Hematopoietic multipotent progenitor cell treated with erythropoietin and hydrocortisone succinate and interleukin-3 and kit ligand, for 17 days (in vitro differentiated cells): ENCODE measurements at places on chromosomes 6 and 20.

- no peak for DNase-seq
These were observed 79.9 kb downstream of the TOX2 start for GRCh38 chr20:43994486-43995100.

DNA sequence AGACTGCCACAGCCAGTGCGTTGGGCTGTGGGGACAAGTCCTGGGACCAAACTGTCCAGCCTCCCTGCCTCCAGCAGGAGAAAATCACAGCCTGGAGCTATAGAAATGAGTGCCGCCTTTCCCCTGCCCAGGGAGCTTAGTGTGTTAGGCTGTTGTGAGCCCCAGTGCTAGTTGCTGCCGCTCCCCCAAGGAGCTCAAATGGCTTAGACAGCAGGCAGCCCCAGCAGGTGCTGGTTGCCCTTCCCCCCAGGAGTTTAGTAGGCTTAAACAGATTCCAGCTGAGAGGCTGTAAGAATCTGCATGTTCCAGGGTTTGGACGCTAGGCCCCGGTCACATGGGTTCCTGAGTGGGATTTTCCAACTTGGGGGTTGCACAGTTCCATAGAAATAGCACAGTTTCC is 27.2 kb upstream of the HMGN3 start:
- DNase-seq, result no peak

DNA sequence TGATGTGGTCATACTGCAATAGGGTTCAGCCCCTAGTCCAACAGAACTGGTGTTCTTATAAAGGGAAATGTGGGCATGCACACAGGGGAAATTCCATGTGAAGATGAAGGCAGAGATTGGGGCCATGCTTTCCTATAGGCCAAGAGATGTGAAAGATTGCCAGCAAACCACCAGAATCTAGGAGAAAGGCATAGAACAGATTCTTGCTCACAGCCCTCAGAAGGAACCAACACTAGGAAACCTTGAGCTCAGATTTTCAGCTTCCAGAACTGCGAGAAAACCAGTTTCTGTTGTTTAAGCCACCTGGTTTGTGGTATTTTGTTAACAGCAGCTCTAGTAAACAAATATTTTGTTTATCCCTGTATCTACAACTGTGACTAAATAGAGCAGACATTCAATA is 197.6 kb upstream of the CITED2 start:
- no peak for DNase-seq

DNA sequence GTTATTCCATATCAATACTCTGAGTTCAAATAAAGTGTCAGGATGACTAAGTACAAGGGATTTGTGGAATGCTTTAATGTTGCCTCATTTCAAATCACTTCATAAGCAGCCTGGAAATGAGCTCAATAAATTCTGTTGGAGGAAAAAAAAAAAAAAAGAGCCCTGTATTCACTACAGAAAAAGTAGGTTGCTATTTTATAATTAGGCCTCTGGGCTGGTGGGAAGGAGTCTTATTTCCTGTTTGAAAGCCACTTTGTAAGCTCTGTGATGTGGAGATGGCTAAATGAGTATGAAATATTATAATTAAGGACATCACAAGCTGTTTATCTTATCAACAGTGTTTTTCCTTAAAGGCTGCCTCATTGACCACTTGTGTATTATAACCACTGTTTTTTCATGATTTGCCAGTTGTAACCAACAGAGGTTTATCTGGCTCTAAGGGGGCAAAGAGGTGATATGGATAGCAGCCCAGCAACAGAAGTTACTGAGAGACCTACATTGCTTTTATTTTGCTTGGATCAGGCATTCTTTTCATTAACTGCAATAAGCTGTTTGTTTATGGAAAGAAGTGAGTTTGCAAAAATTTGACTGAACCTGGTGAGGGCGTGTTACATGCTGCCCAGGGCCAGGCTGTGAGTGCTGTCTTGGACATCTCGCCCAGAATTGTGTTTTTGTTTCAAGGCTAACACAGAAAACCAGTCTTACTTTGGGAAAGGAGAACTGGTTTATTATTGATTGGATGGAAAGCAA is 563.3 kb upstream of the MAP3K7 start:
- no peak for DNase-seq

DNA sequence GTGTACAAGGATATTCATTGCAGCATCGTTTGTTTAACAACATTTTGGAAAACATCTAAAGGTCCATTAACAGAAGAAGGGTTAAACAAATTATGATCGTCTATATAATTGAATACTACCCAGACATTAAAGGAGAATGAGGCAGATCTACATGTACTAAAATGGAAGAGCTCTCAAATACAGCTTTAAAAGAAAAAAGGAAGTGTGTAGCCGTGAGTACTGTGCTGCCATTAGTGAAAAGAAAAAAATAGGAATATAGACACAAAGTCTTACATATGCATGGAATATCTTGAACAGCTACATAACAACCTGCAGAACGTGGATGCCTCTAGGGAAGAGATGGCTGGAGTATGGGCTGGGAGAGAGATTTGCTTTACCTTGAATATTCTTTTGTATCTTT is 37.9 kb downstream of the PRDM1 start:
- no peak for DNase-seq

GRCh38 chr6:155311583-155311982 is 2.7 kb downstream of the TFB1M start:
- no peak for DNase-seq

DNA sequence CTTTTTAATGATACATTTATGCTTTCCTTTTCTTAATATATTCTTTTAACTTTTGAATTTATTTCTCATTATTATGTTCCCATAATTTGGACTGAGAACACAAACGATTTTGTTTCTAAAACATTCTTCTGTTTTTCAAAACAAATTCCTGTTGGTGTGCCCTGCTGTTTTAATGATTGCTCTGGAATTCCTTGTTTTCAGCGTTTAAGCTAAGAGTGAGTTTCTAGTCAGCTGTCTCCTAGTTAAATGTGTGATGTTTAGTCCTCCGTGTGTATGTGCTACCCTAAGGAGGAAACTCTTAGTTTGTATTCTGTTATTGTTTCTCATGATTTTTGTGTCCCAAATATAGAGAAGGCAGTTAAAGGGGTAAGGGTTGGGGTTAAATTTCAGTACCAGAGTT is 306.1 kb upstream of the RGS17 start:
- no peak for DNase-seq

GRCh38 chr6:89368107-89368506 is 15.6 kb upstream of the UBE2J1 start:
- DNase-seq, result peak; percentile 65

GRCh38 chr6:142857796-142858555 is 87.0 kb downstream of the HIVEP2 start:
- DNase-seq, result no peak

DNA sequence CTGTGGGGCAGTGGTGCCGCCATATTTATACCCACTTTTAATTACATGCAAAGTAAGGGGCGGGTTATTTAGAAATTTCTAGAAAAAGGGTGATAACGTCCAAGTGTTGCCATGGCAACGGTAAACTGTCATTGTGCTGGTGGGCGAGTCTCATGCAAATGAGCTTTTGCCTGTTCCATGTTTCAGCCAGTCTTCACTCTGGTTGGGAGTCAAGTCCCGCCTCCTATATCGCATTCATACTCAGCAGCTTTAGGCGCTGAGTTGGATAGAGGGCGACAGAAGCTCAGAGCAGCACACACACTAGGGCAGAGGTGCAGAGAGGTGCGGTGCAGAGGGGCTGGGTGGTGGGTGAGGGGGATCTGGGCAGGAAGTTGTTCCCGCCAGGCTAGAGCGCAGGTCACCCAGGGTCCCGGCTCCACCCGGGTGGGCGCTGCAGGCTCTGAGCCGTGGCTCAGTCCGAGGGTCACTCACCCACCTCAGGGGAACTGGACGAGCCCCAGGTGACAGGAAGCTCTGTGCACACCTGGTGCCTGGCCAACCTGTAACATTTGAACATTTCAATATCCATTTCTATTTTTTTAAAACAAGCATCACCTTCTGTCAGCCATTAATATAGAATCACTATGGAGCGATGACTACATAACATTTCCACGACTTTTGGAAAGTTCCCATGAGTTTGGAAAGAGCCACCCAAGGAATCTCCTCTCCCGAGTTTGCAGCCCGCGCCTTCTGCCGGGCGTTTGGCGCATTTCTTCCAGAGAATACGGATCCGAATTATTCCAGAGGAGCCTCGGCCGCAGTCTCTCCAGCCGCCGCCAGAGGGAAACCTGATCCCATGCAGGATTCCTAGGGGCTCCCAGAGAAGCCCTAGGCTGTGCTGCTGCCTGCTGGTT is 89.1 kb upstream of the PHACTR3 start:
- DNase-seq, result no peak

DNA sequence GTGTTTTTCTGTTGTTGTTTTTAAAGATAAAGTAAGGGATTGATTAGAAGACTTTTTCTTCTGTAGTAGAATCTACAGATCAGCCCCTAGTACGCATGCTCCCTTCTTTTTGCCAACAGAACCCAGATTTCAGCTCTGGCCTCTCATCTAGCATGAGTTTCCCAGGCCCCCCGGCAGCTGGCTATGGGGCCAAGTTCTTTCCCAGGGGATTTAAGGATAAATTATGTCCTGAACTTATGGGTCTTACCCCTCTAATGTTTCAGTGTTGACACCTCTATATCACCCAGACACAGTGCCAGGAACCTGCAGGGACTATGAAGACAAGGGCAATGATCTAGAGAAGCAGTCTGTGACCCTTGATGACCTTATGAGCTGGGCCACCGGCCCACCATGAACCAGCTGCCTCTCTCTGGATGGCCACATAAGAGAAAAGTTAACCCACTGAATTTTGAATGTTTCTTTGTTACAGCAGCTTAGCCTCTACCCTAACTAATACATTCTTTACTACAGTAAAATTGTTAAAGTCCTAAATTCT is 150.5 kb downstream of the UNC5CL start:
- no peak for DNase-seq

- no peak for DNase-seq
These were observed 10.9 kb downstream of the ACSS1 start for GRCh38 chr20:25046736-25047666.

DNA sequence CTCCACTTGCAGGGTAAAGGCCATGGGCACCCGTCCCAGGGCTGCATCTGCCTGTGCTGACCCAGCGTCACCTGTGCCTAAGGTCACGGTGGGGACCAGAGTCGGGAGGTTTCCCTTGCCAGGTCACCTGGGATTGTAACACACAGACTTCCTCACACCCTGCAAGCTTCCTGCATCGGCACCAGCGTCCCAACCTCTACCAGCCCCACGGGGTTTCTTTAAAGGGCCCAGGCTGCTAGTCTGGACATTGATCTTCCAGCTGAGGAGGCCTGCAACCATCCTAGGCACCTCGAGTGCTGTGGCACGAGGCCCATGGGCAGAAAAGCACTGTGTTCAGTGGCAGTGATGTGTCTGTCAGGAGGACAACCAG is 12.6 kb downstream of the ACSS1 start:
- DNase-seq, result no peak

DNA sequence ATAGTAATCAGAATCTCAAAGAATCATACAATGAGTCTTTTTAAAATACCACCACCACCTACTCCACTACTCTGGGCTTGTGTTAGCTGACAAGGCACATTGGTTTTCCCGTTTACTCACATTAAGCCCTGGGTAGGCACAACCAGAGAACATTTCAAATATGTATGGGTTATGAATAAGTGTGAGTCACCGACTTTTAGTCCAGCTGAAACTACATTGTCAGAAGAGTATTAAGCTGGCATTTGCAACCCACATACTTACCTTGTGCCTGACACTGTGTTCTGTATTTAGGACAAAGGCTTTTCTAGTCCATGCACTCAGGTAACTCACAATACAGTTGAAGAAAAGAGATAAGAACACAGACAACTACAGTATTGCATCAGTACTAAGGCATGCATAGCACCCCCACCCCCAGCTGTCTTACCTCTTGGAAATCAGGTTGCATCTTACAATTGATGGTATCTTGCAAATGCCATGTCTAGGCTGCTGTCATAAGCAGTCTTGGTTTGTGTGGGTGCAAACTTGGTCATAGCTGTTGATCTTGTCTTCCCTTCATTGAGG is 40.3 kb upstream of the AHI1 start:
- DNase-seq, result no peak

GRCh38 chr6:11536795-11537194 is 754 bp upstream of the TMEM170B start:
- no peak for DNase-seq

GRCh38 chr6:116666869-116667268 is 1.7 kb downstream of the ZUP1 start:
- DNase-seq, result peak; percentile 57

GRCh38 chr6:5569491-5569890 is 308.2 kb downstream of the FARS2 start:
- DNase-seq, result no peak

DNA sequence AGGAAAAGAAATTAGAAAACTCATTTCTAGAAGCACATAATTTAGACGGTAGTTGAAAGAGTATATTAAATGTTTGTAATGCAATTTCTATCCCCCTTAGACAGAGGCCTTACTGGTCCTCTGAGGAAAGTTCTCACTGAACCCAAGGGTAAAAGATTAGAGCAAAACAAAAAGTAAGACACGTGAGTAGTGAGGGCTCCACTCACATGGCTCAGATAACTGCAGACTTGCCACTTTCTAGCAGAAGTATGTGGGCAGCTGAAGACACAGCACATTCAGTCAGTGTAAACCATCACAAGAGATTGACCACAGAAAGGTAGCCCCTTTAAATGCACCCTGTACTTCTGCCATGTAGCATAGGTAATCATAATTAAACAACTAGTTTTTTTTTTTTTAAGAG is 193.8 kb downstream of the BTBD9 start:
- DNase-seq, result no peak

GRCh38 chr20:25233016-25233772 is 14.7 kb upstream of the PYGB start:
- DNase-seq, result no peak

DNA sequence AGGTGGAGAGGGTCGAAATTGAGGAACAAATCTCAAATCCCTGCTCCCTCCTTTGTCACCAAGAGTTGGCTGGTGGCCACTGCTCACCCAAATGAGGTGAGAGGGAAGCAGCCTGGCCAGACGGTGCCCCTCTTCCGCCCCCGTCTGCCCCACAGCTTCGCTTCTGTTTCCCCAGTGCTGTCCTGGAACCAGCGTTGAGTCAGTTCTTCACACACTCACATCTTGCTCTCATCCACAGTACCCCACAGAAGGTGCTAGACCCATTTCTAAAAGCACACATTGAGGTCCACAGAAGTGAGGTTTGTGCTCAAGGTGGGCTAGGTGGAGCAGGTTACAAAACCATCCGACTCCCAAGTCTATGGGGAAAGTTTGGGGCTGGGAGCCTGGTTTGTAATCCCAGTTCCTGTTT is 3.8 kb downstream of the CEBPB start:
- no peak for DNase-seq

DNA sequence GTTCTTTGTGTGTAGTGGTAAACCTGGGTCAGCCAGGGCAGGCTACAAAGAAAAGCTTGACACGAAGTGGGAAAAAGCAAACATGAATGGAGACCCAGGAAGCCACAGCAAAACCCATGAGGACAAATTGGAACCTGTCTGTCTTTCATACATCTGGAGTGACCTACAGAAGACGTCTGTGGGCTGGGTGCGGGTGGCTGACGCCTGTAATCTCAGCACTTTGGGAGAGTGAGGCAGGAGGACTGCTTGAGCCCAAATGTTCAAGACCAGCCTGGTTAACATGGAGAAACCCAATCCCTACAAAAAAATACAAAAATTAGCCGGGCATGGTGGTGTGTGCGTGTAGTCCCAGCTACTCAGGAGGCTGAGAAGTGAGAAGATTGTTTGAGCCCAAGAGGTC is 114.8 kb downstream of the PRND start:
- no peak for DNase-seq

- DNase-seq, result no peak
These were observed 57.1 kb upstream of the RBM24 start for GRCh38 chr6:17224056-17224455.

- DNase-seq, result no peak
These were observed 54.1 kb upstream of the SASH1 start for GRCh38 chr6:148288541-148288940.

GRCh38 chr6:135006386-135006914 is 48.2 kb downstream of the HBS1L start:
- no peak for DNase-seq

- DNase-seq, result no peak
These were observed 167.0 kb upstream of the MYLIP start for GRCh38 chr6:15961635-15962448.
